ENCODE measurements at places on chromosomes 3 and 15.
A peak's percentile ranks its signal among the peaks of the same experiment; 100 is the strongest.

GRCh38 chr3:179196098-179196497, 47.9 kb downstream of the PIK3CA start:
- peak; percentile 70 for DNase-seq

DNA sequence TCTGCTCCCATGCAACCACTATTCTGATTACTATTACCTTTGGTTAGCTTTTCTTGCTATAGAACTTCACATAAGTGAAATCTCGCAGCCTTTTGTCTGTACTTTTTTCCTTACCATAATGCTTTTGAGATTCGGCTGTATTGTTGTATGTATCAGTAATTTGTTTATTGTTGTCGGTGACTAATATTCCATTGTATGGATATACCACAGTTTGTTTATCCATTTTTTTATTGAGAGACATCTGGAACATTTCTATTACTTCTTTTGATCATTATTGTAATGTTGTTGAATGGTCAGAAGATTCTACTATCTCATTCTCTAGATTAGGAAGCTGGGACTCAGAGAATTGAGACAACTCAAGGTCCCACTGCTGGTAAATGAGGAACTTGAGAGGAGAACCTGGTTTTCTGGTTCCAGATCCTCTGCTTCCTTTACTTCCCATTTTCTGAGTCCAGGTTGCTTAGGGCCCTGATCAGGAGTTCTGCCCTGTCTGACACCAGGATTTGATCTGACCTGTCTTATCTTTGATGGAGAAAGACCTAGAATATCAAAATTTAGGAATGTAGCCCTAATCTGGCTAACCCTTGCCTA, 18.2 kb upstream of the SPTSSB start:
- no peak for DNase-seq

DNA sequence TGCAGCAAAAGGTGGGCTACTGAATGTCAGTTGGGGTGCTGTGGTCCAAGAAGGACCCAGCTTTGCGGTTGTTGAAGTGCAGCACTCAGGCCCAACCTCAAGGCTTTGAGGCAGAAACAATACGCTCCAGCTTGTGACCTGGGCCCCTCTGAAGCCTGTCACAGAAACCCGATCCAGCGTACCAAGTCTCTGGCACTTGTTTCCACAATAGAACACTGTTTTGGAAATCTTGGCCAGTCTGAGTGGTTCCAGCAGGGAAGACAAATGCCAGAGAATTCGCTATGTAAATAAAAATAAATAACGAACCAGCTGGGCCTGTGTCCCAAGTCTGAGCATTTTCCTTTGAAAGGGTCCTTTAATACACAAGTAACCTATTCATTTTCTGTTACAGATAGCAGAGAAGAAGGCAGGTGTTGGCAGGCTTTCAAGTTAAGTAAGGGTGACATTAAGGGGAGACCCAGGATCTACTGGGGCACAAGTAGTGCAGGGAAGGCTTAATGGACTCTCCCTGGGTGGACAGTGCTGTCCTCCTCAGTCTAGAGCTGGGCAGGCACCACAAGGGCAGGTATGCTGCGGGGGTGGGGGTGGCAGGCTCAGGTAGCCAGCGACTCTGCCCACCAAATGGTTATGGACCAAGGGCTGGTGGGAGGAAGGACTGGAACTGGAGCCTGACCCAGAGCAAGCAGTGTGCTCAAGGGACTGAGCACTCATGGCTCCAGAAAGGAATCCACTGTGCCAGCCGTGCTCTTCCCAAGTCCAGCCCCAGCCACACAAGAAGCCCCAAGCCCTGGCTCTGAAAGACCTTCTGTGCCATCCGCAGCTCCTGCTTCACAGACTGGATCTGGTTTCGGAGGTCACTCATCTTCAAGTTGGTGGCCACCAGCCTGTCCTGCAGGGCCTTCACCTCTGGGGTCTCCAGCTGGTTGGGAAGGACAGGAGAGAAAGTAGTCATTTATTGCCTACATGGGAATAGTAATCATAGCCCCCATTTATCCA, 26.3 kb downstream of the CCDC13 start:
- no peak for DNase-seq

DNA sequence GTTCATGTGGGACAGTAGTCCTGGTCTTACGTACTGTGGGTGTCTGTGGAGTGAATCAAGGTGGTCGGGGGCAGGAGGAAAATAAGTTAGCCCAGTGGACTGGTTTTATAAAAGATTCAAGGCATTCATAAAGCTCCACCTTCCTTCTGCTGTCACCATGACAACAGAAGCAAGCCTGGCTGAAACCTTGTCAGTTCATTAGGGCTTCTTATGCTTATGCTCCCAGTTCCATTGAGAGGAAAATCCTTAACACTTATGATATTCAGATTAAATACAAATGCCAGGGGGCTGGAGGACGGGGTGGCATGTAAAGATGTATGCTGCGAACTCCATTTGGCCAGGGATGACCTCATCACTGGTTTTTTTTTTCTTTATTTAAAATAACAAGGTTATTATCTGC, 283.1 kb upstream of the ATP10A start:
- no peak for DNase-seq

GRCh38 chr3:188352196-188352927, 198.4 kb downstream of the LPP start:
- no peak for DNase-seq

GRCh38 chr3:124413393-124413792, 316.9 kb upstream of the UMPS start:
- no peak for DNase-seq

- DNase-seq: peak; percentile 74
Observed at GRCh38 chr15:99105514-99106341, 848 bp downstream of the SYNM start.

DNA sequence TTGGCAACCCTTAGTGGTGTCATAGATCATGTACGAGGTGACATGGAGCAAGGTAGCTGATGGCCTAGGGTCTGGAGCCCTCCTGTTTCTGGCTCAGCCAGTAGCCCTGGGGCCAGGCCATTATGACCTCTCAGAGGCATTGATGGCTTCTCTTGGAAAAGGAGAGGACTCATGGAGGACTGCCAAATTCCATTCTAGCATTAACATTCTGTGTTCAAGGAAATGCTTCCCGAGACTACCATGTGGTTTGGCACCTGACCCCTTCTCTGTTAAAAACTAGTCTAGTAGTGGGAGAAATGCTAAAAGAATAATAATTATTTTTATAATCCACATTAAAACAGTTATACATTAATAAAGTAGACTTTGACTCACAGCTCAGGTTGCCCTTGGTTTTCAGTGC, 40.2 kb upstream of the ADAMTSL3 start:
- DNase-seq: peak; percentile 17

DNA sequence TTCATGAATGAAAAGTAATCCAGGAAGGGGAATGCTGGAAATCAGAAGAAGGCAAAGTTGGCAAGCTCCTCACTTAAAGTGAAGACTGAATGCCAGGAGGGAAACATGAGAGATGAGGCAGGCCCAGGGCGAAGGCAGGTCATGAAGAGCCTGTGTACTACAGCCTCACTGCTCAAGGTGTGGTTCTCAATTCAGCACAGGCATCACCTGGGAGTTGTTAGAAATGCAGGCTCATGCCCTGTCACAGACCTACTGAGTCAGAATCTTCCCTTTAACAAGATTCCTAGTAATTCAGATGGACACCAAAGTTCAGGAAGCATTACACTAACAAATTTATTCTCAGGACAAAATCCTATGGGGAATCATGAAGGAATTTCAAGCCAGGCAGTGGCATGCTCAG, 14.2 kb downstream of the MYO5A start:
- no peak for DNase-seq

Data from RPMI7951 (cell line).